ENCODE measurements at places on chromosomes 7 and 10. TPM values are rescaled to one million over a fixed set of nuclear protein-coding genes. Genes with fewer than 3 reads are reported as not detected.

DNA sequence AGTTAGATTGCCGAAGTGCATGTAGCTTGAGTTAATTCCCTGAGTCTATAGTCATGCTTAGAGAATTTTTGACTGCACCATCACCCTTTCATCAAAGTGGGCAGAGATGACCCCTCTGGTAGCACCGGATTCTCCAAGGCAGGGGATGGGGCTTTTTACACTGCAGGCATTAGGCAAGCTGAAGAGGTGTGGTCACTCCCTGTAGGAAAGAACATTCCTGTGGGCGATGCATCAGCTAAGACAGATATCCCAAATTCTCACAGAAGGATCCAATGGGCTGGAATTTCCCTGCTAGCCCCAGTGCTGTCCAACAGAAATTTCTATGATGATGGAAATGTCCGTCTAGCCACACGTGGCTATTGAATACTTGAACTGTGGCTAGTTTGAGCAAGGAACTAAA, 118.2 kb downstream of the ADAM12 start:
- no peak overlapping the region for H3K4me3 ChIP-seq
- no peak for DNase-seq
- no peak overlapping the region for H3K27ac ChIP-seq

DNA sequence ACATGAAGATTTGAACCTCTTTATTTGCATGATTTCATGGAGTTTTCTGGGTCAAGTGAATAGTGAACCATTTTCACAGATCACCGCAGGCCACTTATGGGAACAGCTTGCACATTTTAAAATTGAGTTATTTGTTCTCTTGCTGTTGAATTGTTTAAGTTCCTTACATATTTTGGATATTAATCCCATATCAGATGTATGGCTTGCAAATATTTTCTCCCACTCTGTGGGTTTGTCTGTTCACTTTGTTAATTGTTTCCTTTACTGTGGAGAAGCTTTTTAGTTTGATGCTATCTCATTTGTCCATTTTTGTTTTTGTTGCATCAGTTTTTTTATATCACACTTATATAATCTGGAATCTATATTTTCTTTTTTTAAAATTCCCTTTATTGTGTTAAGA, 14.1 kb upstream of the ZC3HAV1L start:
- no peaks in the 10 kb centered on the region for H3K27me3 ChIP-seq
- H3K4me1 ChIP-seq, result no peaks in the 10 kb centered on the region
- H3K4me3 ChIP-seq, result no peak overlapping the region
- H3K36me3 ChIP-seq, result no peaks in the 10 kb centered on the region
- H3K27ac ChIP-seq, result no peak overlapping the region
- DNase-seq, result no peak

- no peak overlapping the region for H3K4me3 ChIP-seq
- H3K27me3 ChIP-seq, result no peaks in the 10 kb centered on the region
- no peak for DNase-seq
- no peaks in the 10 kb centered on the region for H3K4me1 ChIP-seq
- H3K27ac ChIP-seq, result no peak overlapping the region
- no peaks in the 10 kb centered on the region for H3K36me3 ChIP-seq
These were observed 212.3 kb downstream of the C7orf25 start for GRCh38 chr7:42699380-42700178.

DNA sequence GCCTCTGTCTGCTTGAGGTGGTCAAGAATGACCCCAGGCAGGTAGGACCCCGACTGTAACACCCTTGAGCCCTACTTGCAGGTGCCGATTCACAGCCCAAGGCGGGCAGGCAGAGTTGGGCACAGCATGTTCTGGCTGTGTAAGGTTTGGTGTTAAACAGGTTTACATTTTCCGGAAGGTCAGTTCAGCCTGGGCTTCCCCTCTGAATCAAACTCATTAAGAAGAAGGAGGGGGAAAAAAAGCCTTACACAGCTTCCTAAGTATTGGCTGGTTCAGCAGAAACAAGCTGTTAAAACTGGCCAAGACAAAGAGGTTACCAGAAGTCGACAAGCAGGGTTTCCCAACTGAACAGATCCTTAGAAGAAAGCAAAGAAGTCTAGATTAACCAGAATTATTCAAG, 132.7 kb downstream of the PRPF18 start:
- no peaks in the 10 kb centered on the region for H3K36me3 ChIP-seq
- H3K4me3 ChIP-seq, result peak overlapping the region; percentile 44
- peaks cover 55% of the 10 kb centered on the region for H3K4me1 ChIP-seq
- peak overlapping the region; percentile 90 for H3K27ac ChIP-seq

DNA sequence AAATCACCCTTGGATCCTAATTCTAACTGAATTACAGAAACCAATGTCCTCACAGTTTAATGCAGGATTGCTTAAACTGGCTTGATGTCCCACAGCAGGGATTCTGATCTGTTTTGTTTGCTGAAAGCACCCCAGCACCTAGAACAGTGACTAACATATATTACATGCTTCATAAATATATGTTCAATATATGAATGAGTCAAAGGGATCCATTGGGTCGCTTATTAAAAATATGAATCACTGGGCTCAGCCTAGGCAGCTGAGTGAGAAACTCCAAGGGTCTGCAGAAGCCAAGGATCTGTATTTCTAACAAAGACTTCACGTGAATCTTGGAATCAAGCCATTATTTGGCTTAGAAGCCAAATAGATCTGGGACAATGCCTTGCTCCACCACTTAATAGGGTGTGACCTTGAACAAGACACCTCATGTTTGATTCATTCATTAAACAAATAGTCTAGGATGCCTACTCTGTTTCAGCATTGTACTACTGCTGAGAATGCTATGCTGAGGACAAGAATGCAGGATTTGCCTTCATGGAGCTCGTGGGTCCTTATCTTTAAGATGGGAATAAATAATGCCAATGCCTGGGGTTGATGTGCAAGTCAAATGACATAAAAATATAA, 103.4 kb upstream of the DLX6 start:
- H3K4me1 ChIP-seq, result no peaks in the 10 kb centered on the region
- H3K27me3 ChIP-seq, result no peaks in the 10 kb centered on the region
- no peak overlapping the region for H3K27ac ChIP-seq
- H3K4me3 ChIP-seq, result no peak overlapping the region

DNA sequence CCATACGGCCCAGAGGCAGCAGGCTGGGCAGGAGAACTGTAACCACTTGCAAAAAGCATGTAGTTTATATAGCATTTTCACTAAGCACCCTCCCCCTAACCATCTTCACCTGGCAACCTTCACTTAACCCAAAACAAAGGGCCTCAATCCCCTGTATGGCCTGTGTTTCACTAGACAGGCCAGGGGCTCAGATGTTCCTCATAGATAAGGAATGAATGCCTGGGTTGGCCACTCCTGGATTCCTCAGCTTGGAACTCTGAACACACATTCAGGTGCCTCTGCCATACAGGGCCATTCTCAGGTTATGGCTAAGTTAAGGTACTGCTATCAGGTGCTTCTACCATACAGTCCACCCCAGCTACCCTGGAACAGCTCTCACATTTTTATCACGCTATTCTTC, 10.3 kb upstream of the TMEM168 start:
- H3K27ac ChIP-seq, result peak overlapping the region; percentile 69
- H3K4me3 ChIP-seq, result no peak overlapping the region
- H3K36me3 ChIP-seq, result no peaks in the 10 kb centered on the region

GRCh38 chr7:114426382-114426781, 11.8 kb downstream of the FOXP2 start:
- no peak overlapping the region for H3K27ac ChIP-seq
- H3K4me3 ChIP-seq, result no peak overlapping the region
- H3K27me3 ChIP-seq, result no peaks in the 10 kb centered on the region
- H3K36me3 ChIP-seq, result no peaks in the 10 kb centered on the region
- DNase-seq, result no peak

- H3K4me3 ChIP-seq, result no peak overlapping the region
- no peak overlapping the region for H3K27ac ChIP-seq
- no peak for DNase-seq
- H3K36me3 ChIP-seq, result no peaks in the 10 kb centered on the region
- H3K27me3 ChIP-seq, result no peaks in the 10 kb centered on the region
These were observed 93.7 kb downstream of the OAT start for GRCh38 chr10:124324856-124325632.

GRCh38 chr10:70293169-70293843, 9.5 kb upstream of the NPFFR1 start:
- no peak overlapping the region for H3K27ac ChIP-seq
- DNase-seq, result no peak
- no peaks in the 10 kb centered on the region for H3K27me3 ChIP-seq
- H3K4me3 ChIP-seq, result no peak overlapping the region
- no peaks in the 10 kb centered on the region for H3K36me3 ChIP-seq

GRCh38 chr7:156014808-156015207, 202.5 kb upstream of the SHH start:
- no peak overlapping the region for H3K27ac ChIP-seq
- H3K4me1 ChIP-seq, result no peaks in the 10 kb centered on the region
- H3K27me3 ChIP-seq, result no peaks in the 10 kb centered on the region
- no peak for DNase-seq

- peaks cover 2% of the 10 kb centered on the region for H3K27me3 ChIP-seq
- no peaks in the 10 kb centered on the region for H3K4me1 ChIP-seq
- no peak overlapping the region for H3K4me3 ChIP-seq
These were observed 58.3 kb downstream of the CFAP46 start for GRCh38 chr10:132884041-132884440.

- peaks cover 4% of the 10 kb centered on the region for H3K4me1 ChIP-seq
- DNase-seq, result no peak
- no peaks in the 10 kb centered on the region for H3K27me3 ChIP-seq
- H3K27ac ChIP-seq, result no peak overlapping the region
These were observed 33.1 kb downstream of the RAB18 start for GRCh38 chr10:27537166-27537565.

DNA sequence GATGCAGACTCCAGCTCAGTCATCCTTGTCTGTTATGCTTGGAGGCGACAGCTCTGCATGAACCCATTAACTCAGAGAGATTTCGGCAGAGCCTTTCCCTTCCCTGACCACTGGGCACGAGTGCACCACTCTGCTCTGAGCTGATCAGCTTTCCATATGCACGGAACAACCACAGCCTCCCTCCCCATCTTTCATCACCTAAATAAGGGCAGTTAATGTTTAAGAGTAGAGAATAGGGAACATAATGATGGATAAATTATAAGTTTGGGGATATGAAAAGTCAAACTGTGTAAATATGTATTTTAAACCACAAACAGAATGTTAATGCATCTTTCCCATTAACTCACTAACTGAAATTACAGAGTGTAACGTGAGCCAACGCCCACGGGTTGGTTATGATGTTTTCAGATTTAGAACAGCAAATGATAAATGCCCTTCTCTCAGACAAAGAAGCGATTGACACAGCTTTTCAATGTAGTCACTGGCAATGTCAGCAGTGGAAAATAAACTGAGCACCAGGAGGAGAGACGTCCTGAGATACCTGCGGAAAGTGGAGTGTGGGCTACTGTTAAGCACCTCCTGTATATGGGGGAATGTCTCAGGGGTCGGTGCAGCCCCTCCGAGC, 658.2 kb downstream of the LRMDA start:
- no peak overlapping the region for H3K27ac ChIP-seq
- H3K4me3 ChIP-seq, result no peak overlapping the region
- DNase-seq, result no peak
- no peaks in the 10 kb centered on the region for H3K36me3 ChIP-seq
- H3K4me1 ChIP-seq, result peaks cover 22% of the 10 kb centered on the region
- H3K27me3 ChIP-seq, result no peaks in the 10 kb centered on the region

DNA sequence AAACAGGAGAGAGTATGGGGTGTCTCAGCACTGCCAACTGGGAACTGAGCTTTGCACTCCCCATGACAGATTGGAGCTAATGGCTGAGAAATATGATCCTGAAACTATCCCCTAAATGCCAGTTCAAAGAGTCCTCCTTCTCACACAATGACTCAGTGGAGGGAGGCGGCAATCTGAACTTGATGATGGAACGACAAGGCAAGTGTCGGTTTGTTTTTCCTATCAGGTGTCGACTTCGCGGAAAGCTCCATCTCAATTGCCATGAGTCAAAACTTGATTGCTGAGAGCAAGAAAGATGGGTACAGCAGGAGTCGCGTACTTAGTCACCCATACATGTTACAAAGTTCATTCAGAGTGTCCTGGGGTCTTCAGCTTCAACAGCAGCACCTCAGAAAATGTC, 52.5 kb downstream of the NPY start:
- no peak for DNase-seq
- no peak overlapping the region for H3K4me3 ChIP-seq
- H3K36me3 ChIP-seq, result no peaks in the 10 kb centered on the region
- peaks cover 1% of the 10 kb centered on the region for H3K27me3 ChIP-seq

- H3K4me3 ChIP-seq, result no peak overlapping the region
- DNase-seq, result no peak
These were observed 138.2 kb downstream of the EBF3 start for GRCh38 chr10:129825826-129826225.

- no peaks in the 10 kb centered on the region for H3K27me3 ChIP-seq
- H3K4me3 ChIP-seq, result no peak overlapping the region
- no peaks in the 10 kb centered on the region for H3K36me3 ChIP-seq
- H3K4me1 ChIP-seq, result peaks cover 58% of the 10 kb centered on the region
- H3K27ac ChIP-seq, result peak overlapping the region; percentile 92
- peak; percentile 68 for DNase-seq
These were observed 18.6 kb downstream of the FGFR2 start for GRCh38 chr10:121579656-121580055.

GRCh38 chr7:74174606-74175082, 488 bp downstream of the EIF4H start:
- peak; percentile 59 for DNase-seq
- peak overlapping the region; percentile 90 for H3K27ac ChIP-seq

DNA sequence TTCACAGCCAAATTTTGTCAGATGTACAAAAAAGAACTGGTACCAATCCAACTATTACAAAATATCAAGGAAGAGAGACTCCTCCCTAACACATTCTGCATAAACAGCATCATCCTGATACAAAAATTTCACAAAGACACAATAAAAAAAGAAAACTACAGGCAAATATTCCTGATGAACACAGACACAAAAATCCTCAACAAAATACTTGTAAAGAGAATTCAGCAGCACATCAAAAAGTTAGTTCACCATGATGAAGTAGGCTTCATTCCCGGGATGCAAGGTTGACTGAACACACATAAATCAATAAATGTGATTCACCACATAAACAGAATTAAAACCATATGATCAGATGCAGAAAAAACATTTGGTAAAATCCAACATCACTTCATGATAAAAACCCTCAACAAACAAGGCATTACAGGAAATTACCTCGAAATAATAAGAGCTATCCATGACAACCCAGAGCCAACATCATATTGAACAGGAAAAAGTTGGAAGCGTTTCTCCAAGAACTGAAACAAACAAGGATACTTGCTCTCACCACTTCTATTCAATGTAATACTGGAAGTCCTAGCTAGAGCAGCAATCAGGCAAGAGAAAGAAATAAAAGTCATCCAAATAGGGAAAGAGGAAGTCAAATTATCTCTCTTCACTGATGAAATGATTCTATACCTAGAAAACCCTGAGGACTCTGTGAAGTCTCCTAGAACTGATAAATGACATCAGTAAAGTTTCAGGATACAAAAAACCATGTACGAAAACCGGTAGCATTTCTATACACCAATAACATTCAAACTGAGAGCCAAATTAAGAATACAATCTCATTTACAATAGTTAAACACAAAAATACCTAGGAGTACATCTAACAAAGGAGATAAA, 223.1 kb downstream of the REEP3 start:
- DNase-seq, result no peak

IL2RA gene
- not detected for total RNA-seq

CYP2C19 gene
- 1.0 TPM for total RNA-seq

VWDE gene
- total RNA-seq, result 0.70 TPM

SAMD9 gene
- total RNA-seq, result 0.32 TPM

TMEM140 gene
- total RNA-seq, result 6.1 TPM

CYP3A7 gene
- total RNA-seq, result not detected

RPEL1 gene
- total RNA-seq, result not detected

KCNIP2 gene
- total RNA-seq, result 5.5 TPM

OR2A12 gene
- not detected for total RNA-seq

CDH23 gene
- 1.0 TPM for total RNA-seq

DYDC1 gene
- total RNA-seq, result not detected

ACTR3C gene
- 9.2 TPM for total RNA-seq

SPDYE2 gene
- total RNA-seq, result not detected

EPDR1 gene
- total RNA-seq, result 0.39 TPM

OR2A42 gene
- total RNA-seq, result not detected

CPA2 gene
- total RNA-seq, result 27.6 TPM

GPR158 gene
- total RNA-seq, result 0.05 TPM

LIPM gene
- total RNA-seq, result not detected

NPTX2 gene
- not detected for total RNA-seq
